Activated CD8-positive, alpha-beta T cell treated with anti-CD3 and anti-CD28 coated beads for 36 hours (primary cell): ENCODE measurements at places on chromosomes 11 and 22.

GRCh38 chr11:90321018-90321417 is 98.2 kb upstream of the CHORDC1 start:
- H3K4me3 ChIP-seq = no peak overlapping the region
- H3K27me3 ChIP-seq = no peaks in the 10 kb centered on the region
- DNase-seq = no peak
- H3K27ac ChIP-seq = no peak overlapping the region

DNA sequence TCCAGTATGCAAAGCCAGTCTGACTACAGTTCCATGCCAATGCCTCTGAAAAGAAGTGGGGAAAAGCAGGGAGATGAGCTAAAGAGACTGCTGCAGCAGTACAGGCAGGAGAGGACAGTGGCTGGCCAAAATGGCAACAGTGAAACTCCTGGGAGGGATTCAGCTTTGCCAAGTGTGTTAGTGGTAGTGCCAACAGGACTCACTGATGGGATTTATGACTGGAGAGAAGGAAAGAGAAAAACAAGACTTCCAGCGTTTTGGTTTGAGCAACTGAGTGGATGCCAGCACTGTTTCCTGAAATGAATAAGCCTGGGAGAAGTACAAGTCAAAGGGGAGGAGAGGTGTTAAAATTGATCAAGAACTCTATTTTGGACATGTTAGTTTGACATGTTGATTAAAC is 80.9 kb downstream of the PLEKHA7 start:
- no peaks in the 10 kb centered on the region for H3K4me1 ChIP-seq
- no peak for DNase-seq
- H3K4me3 ChIP-seq = no peak overlapping the region
- no peak overlapping the region for H3K27ac ChIP-seq
- H3K27me3 ChIP-seq = peaks cover 21% of the 10 kb centered on the region

DNA sequence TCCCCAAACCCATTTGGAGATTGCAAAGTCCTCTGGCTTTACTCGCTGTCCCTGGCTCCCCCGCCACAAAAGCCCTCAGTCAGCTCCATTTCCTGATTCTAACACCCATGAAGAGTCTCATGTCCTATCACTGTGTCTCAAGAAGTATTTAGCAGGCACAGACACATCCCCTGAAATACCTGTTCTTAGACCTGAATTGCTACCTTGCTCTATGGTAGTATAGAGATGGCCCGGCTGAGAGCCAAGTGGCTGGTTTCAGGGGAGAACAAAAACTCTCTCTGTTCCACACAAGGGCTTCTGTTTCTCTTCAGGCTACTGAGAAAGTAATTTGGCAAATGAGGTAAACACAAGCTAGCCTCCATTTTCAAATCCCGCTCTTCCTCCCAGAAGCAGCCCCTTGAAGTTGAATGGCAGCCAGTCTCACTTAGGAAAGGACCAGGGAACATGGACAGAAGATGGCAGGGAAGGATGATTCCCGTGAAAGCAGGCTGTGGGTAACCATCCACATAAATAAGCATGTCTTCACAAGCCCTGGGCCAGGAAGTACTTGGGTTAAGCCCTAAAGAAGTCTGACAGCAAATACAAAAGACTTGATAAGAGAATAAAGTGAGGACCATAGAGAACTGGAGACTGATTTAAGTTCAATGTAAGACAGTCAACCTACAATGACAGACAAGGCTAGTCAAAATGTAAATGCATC is 137.8 kb downstream of the C11orf58 start:
- DNase-seq = no peak
- no peak overlapping the region for H3K4me3 ChIP-seq
- H3K4me1 ChIP-seq = no peaks in the 10 kb centered on the region

DNA sequence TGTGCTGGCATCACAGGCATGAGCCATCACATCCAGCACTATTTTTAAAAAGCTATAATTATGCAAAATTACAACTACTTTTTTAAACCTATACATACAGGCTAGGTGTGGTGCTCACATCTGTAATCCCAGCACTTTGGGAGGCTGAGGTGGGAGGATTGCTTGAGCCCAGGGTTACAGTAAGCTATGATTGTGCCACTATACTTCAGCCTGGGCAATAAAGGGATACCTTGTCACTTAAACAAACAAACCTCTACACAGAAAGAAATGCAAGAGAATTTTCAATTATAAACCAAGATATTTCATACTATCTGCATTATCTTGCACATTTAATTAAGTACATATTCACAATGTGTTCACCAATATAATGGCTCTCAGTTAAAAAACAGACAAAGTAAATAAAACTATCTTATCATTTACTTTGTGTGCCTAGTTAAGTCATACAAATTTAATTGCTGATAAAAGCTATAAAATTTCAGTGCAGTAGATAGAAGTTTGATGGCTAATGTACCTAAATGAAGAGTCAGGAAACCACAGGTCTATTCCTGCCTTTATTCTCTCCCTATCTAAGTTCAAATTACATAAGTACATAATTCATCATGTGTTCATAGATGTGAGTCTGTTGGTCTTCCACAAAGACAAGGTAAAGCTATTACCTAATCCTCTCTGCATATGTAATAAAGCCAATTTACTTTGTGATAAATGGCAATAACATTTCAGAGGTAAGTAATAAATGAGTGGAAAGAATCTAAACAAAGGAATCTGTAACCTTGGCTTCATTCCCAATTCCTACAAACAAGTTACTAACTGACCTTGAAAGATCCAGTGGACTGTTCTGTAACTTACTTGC is 9.0 kb upstream of the RDX start:
- H3K36me3 ChIP-seq = no peaks in the 10 kb centered on the region
- peaks cover 1% of the 10 kb centered on the region for H3K4me1 ChIP-seq
- no peak for DNase-seq
- no peaks in the 10 kb centered on the region for H3K27me3 ChIP-seq

DNA sequence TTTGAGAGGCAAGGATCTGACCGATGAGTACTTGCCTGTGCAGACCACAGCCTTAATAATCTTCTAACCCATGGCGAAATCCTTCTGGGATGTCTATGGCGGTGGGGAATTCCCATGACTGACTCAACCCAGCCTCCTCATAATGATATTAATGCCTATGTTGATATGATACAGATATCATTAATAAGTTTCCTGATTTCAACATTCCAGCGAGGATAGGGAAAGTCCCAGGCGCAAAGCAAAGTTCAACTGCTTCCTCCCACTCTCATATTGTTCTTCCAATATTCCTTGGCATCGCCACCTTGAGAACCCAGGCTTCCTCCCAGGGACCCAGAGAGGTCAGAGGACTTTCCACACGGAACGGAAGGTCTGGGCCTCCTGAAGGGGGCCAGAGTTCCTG is 110.3 kb upstream of the TMEM45B start:
- no peak for DNase-seq
- no peaks in the 10 kb centered on the region for H3K36me3 ChIP-seq
- no peaks in the 10 kb centered on the region for H3K4me1 ChIP-seq
- peaks cover 6% of the 10 kb centered on the region for H3K27me3 ChIP-seq
- H3K27ac ChIP-seq = no peak overlapping the region
